ENCODE measurements at places on chromosomes 7 and 10.

DNA sequence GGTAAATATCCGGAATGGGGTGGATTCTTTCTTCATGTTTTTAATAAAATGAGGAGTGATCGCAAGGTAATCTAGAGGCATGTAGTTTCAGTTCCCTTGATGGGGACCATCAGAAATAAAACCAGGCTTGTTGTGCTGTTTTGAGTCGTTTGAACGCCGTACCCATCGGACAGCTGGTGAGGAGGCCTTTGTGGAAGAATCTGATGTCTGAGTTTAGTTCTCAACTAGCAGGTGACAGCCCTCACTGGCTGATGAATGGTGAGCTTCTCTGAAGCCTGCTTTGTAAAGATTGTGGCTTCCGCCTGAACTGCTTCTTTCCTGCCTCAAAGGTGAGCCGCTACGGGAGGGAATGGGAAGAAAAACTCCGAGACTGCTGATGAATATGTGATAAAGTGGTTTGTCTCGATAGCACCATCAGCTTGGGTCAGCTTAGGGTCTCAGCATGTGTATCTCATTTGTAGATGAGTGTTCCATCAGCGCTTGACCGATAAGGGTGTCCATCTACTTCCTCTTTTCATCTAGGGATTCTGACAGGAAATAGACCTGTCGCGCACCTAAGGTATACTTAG is 977 bp downstream of the TMEM248 start:
- DNase-seq, result no peak

DNA sequence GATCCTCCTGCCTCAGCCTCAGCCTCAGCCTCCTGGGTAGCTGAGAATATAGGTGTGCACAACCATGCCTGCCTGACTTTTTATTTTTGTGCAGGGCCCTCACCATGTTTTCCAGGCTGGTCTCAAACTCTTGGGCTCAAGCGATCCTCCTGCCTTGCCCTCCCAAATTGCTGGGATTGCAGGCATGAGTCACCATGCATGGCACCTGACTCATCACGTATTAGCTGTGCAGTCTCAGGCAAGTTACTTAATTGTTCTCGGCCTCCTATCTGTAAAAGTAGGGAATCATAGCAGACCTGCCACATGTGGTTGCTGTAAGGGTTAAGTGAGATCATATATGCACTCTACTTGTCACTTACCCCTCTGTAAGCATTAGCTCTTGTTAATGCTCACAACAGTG is 117.2 kb downstream of the ANLN start:
- no peak for DNase-seq

- no peak for DNase-seq
Measured at GRCh38 chr7:149020483-149020882, 7.8 kb downstream of the PDIA4 start.

GRCh38 chr7:47493976-47494911 is 87.7 kb downstream of the TNS3 start:
- no peak for DNase-seq

- DNase-seq, result no peak
Measured at GRCh38 chr7:112791465-112792168, 1.4 kb upstream of the TMEM168 start.

DNA sequence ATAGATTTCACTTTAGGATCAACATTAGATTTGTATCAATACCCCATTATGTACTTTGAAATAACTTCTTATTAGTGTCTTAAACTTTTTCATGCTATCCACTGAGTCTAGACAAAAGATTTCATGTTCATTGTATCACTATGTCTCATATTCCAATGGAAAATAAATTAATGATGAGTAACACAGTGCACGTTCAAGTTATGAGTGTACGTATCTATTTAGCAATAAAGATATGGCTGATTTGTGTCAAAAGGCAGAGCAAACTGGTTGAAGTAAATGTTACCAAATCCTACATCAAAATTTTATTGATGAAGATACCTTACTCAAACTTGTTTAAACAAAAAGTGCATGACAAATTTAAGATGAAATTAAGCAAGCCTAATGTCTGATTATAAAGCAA is 102.4 kb downstream of the SEMA3E start:
- no peak for DNase-seq

DNA sequence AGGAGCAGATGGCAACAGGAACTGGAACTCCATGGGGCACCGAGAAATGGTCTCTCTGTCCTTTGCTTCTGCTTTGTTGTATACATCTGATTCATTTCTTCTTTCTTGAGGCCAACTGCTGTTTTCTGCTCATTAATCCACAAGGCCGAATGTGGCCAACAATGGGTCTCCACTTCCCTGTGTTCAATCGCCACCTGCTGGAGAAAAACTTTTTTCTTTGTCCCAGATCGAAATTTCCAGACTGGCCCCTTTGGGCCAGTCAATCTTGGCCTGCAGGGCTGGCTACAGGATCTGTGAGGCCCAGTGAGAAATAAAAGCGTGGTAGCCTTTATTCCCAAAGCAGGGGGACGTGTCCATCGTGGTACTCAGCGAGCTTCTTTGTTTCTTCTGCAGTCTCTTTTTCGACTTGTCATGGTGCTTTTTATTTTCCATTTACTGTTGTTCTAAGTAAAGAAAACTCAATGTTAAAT is 58.8 kb downstream of the PARP12 start:
- DNase-seq, result peak; percentile 42

DNA sequence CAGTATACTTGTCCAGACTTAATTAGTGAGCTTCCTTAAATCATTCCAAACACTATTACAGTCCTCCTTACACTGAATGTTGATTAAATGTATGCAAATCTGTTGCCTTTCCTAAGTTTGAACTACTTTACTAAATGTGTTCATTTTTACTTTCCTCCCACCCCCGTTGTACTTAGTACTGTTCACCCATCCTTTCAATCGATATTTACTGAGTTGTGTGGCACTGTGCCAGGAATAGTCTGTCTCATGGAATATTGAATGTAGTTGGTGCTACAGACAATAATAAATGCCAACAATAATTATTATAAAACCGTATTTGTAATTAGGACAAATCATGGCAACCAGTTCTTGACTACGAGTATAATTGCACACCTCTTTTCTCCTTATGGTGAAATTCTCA is 335.7 kb downstream of the GPR37 start:
- no peak for DNase-seq

DNA sequence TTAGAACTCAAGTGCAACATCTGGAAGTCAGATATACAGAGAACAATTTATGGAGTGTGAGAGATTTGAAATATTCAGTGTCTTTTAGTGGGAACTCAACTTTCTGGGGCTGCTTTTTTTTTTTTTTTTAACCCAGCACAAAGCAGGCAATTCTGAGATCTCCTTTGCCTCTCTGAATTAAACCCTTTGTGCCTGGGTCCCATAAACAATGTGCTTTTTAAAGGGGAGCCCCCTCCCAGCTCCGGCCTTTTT is 146.8 kb downstream of the CELF2 start:
- no peak for DNase-seq

DNA sequence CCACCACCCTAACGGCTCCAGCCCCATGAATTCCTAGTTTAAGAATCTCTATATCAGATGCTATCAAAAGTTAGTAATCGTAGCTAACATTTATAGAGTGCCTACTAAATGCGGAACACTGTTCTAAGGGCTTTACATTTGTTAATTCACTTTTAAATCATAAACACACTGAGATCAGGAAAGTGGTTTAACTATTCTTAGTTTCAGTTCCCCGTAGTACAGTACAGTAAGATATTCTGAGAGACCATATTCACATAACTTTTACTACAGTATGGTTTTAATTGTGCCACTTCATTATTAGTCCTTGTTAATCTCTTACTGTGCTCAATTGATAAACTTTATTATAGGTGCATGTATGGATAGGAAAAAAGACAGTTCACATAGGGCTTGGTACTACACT is 22.5 kb downstream of the SYPL1 start:
- DNase-seq, result no peak

DNA sequence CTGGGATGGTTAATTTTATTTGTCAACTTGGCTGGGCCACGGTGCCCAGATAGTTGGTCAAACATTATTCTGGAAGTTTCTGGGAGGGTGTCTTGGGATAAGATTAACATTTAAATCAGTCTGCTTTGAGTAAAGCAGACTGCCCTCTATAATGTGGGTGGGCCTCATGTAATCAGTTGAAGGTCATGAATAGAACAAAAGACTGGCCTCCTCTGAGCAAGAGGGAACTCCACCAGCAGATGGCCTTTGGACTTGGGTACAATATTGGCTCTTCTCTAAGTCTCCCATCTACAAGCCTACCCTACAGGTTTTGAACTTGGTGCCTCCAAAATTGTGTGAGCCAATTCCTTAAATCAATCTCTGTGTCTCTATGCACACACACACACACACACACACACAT is 61.8 kb downstream of the PLXNA4 start:
- DNase-seq, result no peak

DNA sequence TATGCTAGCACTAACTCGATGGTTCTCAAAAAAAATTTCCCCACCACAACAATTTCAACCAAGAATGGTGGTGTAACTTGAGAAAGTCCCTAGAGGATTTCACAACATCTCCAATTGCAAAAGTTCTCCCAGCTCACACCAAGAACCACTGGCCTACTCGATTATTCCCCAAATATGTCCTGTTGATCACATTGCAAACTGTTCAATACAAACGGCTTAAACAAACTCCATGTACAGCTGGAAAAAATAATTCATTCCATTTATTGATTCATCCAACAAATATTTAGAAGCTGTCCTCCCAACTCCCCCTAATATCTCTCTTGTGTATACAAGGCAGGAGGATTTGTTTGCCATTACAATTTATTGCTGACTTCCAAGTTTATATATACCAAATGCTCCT is 19.1 kb downstream of the TMEM176B start:
- DNase-seq, result no peak

DNA sequence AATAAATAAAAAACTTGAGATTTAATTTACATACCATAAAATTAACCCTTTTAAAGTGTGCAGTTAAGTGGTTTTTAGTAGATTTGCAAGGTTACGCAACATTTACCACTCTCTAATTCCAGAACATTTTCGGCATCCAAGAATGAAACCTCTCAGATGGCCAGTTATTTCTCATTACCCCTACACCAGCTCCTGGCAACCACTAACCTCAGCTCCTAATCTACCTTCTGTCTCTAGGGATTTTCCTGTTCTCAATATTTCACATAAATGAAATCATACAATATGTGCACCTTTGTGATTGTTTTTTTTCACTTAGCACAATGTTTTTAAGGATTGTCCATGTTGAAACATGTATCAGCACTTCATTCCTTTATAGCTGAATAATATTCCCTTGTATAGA is 45.1 kb downstream of the INPP5F start:
- DNase-seq, result no peak

DNA sequence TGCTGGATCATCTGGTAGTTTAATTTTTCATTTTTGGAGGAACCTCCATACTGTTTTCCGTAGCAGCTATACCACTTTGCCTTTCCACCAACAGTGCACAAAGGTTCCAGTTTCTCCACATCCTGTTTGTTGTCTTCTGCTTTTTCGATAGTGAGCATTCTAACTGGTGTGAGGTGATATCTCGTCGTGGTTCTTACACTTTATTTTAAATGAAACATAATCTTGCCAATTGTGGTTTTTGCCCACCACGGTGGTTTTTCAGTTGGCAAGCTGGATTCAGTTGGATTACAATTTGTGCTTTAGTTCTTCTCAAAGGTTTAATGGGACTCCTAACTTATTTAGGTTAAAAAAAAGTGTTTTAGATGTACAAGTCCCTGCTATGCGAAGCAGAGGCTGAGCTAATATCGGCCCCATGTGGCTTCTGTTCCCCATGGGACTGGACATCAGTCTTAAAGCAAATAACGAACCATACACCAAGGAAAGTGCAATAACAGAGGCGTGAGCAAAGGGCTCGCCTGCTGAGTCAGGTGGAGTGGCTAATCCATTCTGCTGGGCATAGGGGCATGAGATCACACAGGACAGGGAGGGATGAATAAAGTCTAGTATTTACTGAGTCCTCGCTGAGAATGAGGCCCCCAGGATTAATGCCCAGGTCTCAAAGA is 153.6 kb downstream of the AOAH start:
- no peak for DNase-seq

DNA sequence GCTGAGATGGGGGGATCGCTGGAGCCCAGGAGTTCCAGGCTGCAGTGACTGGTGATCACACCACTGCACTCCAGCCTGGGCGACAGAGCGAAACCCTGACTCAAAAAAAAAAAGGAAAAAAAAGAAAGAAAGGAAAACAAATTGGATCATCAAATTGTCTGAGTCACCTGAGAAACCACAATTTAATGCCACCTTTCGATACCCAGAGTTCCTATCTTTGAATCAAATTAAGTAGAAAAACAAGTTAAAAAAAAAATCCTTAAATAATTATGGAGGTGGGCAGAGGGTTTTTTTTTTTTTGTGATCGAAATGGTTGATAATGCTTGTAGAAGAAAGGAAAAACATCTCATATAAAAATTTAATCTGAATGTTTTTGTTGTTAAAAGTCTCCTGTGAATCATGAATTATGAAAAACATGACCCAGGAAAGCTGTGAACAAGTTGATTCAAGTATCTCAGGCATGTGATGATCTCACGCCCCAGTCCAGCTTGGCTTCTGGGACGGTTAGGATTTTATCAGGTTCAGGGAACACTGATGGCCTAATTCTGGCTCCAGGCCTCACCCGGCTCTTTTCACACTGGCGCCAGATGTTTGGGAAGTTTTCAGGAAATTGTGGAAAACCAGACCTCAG is 25.3 kb upstream of the CUX1 start:
- DNase-seq, result no peak

DNA sequence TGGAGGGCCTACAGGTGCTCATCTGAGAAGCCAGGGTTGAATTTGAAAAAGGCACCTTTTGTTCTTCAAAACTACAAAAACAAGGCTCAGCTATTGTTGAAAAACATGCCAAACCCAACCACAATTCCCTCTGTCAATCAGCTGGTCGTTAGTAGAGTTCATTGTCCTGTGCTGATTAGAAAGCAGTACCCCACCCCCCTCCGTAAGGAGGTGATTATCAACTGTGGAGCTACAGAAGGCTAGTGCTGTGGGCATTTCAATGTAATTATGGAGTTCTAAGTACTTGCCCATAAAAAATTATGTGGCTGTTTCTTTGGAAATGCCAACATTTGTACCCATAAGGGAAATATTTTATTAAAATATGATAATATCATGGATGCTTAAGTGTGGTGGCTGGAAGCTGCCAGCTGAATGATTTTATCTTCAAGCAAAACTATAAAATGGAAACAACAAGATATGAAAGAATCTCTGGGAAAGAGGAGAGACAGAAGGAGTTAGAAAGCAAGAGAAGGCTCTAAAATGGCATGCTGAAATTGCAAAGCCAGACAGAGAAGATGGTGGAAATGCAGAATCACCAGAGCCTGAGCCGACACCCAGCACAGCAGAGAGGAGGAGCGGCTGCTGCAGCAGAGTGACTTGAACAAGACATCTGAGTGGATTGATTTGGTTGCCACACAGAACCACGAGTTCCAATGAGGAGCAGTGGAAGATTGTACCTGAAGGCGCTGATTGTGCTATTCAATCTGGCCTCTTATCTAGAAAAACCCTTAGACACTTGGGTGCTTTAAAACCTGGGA is 179.5 kb upstream of the LRGUK start:
- no peak for DNase-seq

- DNase-seq, result no peak
Measured at GRCh38 chr10:111650088-111650487, 533.5 kb downstream of the GPAM start.

- no peak for DNase-seq
Measured at GRCh38 chr7:41592236-41592635, 110.7 kb downstream of the INHBA start.
